Small intestine (tissue), 16 donors: ENCODE measurements at places on chromosomes 2 and 18. TPM values are rescaled to one million over a fixed set of nuclear protein-coding genes. Genes with fewer than 3 reads are reported as not detected.
A peak's percentile ranks its signal among the peaks of the same experiment; 100 is the strongest.

- H3K4me1 ChIP-seq = no peaks in the 10 kb centered on the region
- H3K36me3 ChIP-seq = no peaks in the 10 kb centered on the region
- H3K4me3 ChIP-seq = no peak overlapping the region
- H3K27me3 ChIP-seq = peaks cover 4% of the 10 kb centered on the region
These were observed 165.2 kb downstream of the MTCL1 start for GRCh38 chr18:8870528-8870927.

GRCh38 chr2:144143294-144144151 lies 376.4 kb downstream of the ZEB2 start:
- H3K4me3 ChIP-seq = no peak overlapping the region
- H3K27me3 ChIP-seq = no peaks in the 10 kb centered on the region

GRCh38 chr2:122706757-122707223 lies 951.3 kb downstream of the TSN start:
- H3K27me3 ChIP-seq = no peaks in the 10 kb centered on the region
- H3K4me1 ChIP-seq = no peaks in the 10 kb centered on the region
- DNase-seq = peak; percentile 2
- H3K4me3 ChIP-seq = no peak overlapping the region
- H3K36me3 ChIP-seq = no peaks in the 10 kb centered on the region

GRCh38 chr18:2970344-2970743 lies 42.6 kb downstream of the LPIN2 start:
- peaks cover 37% of the 10 kb centered on the region for H3K4me1 ChIP-seq
- H3K36me3 ChIP-seq = no peaks in the 10 kb centered on the region
- DNase-seq = peak; percentile 76
- H3K4me3 ChIP-seq = no peak overlapping the region

The OTOS gene
- not detected for polyA plus RNA-seq

The ERICH2 gene
- not detected for polyA plus RNA-seq

DNA sequence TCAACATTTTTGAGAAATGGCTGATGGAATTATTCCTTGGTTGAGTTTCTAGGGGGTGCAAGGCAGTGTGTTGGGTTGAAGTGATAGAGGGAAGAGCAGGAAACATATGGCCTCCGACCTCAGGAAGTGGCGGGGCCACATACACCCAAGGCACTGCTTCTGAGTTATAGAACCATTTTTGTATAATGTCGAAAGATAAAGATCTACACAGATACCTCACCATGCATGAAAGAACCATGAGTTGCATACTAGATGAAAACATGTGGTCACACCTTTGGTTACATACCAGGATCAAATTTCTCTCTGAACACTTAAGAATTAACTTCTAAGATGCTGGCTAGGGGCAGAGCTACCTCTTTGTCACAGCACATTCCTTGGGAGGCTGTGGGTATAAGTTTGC lies 23.2 kb downstream of the LAMA3 start:
- no peak overlapping the region for H3K4me3 ChIP-seq
- H3K4me1 ChIP-seq = no peaks in the 10 kb centered on the region
- no peaks in the 10 kb centered on the region for H3K27me3 ChIP-seq

The ANKAR gene
- 8.1 TPM for polyA plus RNA-seq

DNA sequence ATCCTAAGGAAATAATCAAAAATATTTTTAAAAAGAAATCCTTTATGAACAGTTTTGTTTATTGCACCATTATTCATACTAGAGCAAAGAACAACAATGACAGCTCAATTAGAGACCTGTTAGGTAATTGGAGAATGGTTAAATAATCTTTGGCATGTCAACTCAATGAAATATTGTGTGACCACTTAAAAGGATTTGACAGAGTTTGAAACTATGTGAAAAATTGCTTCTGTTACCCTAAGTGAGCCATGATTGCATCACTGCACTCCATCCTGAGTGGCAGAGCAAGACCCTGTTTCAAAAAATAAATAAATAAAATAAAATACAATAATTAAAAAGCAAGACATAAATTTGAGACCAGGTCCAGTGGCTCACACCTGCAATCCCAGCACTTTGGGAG lies 66.1 kb upstream of the ATP8B1 start:
- H3K4me3 ChIP-seq = no peak overlapping the region
- H3K4me1 ChIP-seq = no peaks in the 10 kb centered on the region
- no peak for DNase-seq
- H3K27me3 ChIP-seq = no peaks in the 10 kb centered on the region

The ACKR3 gene
- 3.8 TPM for polyA plus RNA-seq

The ZNF521 gene
- polyA plus RNA-seq = 3.9 TPM

The KHK gene
- polyA plus RNA-seq = 225 TPM

GRCh38 chr2:169080250-169081069 lies 11.1 kb downstream of the DHRS9 start:
- H3K36me3 ChIP-seq = no peaks in the 10 kb centered on the region
- H3K27ac ChIP-seq = no peak overlapping the region
- no peaks in the 10 kb centered on the region for H3K27me3 ChIP-seq
- no peaks in the 10 kb centered on the region for H3K4me1 ChIP-seq
- no peak overlapping the region for H3K4me3 ChIP-seq
- DNase-seq = no peak

The CNTNAP5 gene
- polyA plus RNA-seq = 0.12 TPM

DNA sequence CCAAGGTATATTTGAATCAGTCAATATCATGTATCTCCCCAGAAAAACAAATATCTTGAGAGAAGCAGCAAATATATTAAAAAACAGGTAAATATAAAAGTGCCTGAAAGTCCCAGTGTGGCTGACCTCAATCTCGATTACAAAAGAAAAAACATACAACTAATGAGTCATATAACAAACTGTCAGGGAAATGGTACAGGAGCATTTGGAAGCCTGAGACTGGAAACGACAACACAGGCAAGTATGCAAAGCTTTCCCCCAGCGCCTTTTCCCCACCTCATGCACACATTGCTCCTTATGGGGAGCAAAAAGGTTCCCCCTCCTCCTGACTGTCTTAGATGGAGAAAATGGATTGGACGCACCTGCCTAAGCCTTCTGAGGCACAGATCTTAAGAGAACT lies 230.7 kb downstream of the TMX3 start:
- no peak for DNase-seq
- H3K36me3 ChIP-seq = no peaks in the 10 kb centered on the region
- H3K27ac ChIP-seq = no peak overlapping the region
- no peaks in the 10 kb centered on the region for H3K27me3 ChIP-seq

DNA sequence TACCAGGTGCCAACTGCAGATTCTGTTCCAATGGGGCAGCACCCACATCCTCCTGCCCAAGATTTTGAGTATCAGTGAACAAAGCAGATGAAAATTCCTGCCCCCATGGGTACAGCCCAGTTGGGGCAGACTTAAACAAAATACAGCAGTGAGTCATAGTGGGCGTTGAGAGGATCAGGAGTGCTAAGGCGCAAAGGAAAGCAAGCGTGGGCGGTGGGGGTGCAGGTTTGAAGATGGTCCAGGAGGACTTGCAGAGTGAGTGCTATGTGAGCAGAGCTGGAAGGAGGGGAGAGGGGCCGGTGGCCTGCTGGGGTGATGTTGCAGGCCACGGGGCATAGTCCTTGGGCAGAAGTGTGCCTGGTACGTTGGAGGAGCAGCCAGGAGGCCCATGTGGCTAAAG lies 24.7 kb downstream of the STEAP3 start:
- H3K4me1 ChIP-seq = no peaks in the 10 kb centered on the region
- no peak overlapping the region for H3K27ac ChIP-seq
- H3K27me3 ChIP-seq = no peaks in the 10 kb centered on the region
- H3K36me3 ChIP-seq = no peaks in the 10 kb centered on the region

The LINC00305 gene
- polyA plus RNA-seq = not detected

- H3K36me3 ChIP-seq = no peaks in the 10 kb centered on the region
- H3K27me3 ChIP-seq = no peaks in the 10 kb centered on the region
- peaks cover 4% of the 10 kb centered on the region for H3K4me1 ChIP-seq
- H3K27ac ChIP-seq = no peak overlapping the region
These were observed 1241.1 kb upstream of the ZEB2 start for GRCh38 chr2:145760781-145761649.

DNA sequence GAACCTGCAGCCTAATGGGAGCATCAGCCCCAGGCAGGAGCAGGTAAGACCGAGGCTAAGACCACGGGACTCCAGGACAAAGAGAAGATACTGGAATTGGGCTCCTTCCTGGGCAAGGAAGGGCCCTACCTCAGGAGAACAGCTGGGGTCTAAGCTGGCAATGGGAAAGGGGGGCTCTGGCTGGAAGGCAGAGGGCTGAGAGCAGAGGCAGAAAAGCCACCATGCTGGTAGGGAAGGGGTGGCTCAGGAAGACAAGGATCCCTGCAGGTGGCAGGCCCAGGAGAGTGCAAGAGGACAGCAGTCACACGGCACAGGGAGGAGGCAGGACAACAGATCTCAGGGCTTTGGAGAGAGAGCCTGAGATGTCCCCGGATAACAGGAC lies 203.5 kb downstream of the NDUFA10 start:
- no peaks in the 10 kb centered on the region for H3K27me3 ChIP-seq
- no peaks in the 10 kb centered on the region for H3K4me1 ChIP-seq
- no peak for DNase-seq
- no peak overlapping the region for H3K4me3 ChIP-seq

DNA sequence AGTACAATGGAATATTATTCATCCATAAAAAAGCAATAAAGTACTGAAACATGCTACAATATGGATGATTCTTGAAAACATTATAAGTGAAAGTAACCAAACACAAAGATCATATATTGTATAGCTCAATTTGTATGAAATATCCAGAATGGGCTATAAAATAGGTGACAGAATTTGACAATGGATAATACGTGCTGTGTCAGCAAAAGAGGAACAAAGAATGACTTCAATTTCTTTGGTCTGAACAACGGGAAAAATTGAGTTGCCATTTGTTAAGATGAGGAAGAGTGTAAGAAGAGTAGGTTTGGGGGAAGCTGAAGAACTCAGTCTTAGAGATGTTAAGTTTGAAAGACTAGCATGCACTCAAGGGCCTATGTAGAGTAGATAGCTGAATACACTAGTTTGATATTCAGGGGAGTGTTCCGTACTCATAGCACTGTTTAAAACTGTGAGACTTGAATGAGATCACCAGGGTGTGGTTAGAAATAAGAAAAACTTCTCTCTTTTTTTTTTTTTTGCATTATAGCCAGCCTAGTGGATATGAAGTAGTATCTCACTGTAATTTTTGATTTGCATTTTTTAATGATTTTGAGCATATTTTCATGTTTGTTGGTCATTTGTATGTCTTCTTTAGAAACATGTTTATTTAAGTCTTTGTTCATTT lies 213.6 kb downstream of the NR4A2 start:
- H3K4me3 ChIP-seq = no peak overlapping the region
- H3K4me1 ChIP-seq = no peaks in the 10 kb centered on the region
- no peaks in the 10 kb centered on the region for H3K36me3 ChIP-seq
- no peak for DNase-seq
- no peak overlapping the region for H3K27ac ChIP-seq

DNA sequence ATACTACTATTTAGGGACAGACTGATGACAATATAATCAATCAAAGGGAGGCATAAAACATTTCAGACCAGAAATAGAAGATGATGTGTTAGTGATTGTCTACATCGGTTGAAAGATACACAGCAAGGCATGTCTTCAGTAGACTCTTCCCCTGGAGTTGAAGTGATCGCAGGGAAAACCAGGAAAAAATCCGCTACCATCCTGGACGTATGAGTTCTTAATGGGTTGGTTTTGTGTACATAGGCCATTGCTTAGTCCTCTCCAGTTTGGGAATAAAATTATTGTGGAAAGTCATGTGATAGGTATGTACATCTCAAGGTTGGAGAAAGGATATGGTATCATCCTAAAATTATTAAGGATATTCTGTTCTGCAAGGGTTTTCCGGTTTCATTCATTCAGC lies 4.3 kb downstream of the APCDD1 start:
- H3K4me1 ChIP-seq = peaks cover 4% of the 10 kb centered on the region
- H3K36me3 ChIP-seq = no peaks in the 10 kb centered on the region

- H3K27ac ChIP-seq = no peak overlapping the region
- no peaks in the 10 kb centered on the region for H3K27me3 ChIP-seq
- no peaks in the 10 kb centered on the region for H3K36me3 ChIP-seq
- no peaks in the 10 kb centered on the region for H3K4me1 ChIP-seq
- DNase-seq = no peak
These were observed 47.1 kb downstream of the MREG start for GRCh38 chr2:215966274-215966673.

- no peak overlapping the region for H3K27ac ChIP-seq
- no peak overlapping the region for H3K4me3 ChIP-seq
- no peaks in the 10 kb centered on the region for H3K4me1 ChIP-seq
- no peak for DNase-seq
- H3K36me3 ChIP-seq = no peaks in the 10 kb centered on the region
These were observed 125.8 kb upstream of the EFEMP1 start for GRCh38 chr2:56049233-56049845.

DNA sequence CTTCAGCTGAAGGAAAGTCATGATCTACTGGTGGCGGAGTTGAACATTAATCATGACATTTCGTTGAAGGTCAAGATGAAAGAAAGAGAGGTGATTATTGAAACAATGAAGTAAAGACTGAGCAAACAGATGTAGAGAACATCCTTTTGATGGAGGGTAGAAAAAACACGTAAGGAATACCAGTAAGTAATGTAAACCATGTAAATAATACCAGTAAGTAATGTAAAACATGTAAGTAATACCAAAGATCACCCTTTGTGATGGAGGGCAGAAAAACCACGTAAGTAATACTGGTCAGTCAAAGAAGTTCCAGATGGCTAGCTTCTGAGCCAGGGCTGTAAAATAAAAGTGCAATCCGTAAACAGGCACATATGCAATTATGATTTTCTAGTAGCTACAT lies 1387.7 kb downstream of the SUCLG1 start:
- no peaks in the 10 kb centered on the region for H3K27me3 ChIP-seq
- no peaks in the 10 kb centered on the region for H3K4me1 ChIP-seq
- no peak for DNase-seq
- H3K36me3 ChIP-seq = no peaks in the 10 kb centered on the region

DNA sequence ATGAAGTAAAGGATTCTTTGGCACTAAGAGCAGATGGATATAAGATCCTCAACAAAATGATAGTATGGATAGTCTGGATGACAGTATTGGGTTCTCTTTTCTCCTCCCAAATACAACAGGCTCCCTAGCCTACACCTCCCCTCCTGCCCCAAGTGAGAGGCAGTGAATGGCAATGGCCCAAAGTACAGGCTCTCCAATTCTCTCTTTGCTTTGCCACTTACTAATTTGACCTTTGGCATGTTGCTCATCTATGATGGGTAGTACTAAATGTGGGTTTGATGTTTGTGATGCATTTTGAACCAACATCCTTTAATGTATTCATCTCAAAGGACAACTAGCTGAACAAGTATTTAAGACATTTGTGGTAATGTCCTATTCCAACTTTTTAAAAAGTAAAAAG lies 65.9 kb downstream of the EIF5B start:
- peaks cover 20% of the 10 kb centered on the region for H3K4me1 ChIP-seq
- H3K4me3 ChIP-seq = no peak overlapping the region
- H3K36me3 ChIP-seq = peaks cover 34% of the 10 kb centered on the region
- no peaks in the 10 kb centered on the region for H3K27me3 ChIP-seq

GRCh38 chr18:50310080-50310479 lies 22.6 kb upstream of the CXXC1 start:
- no peak overlapping the region for H3K27ac ChIP-seq
- H3K36me3 ChIP-seq = no peaks in the 10 kb centered on the region
- no peak for DNase-seq
- peaks cover 3% of the 10 kb centered on the region for H3K27me3 ChIP-seq
- no peak overlapping the region for H3K4me3 ChIP-seq

The TM4SF20 gene
- 175 TPM for polyA plus RNA-seq

The ATP6V1C2 gene
- polyA plus RNA-seq = 0.22 TPM
